Stimulated activated effector memory CD8-positive, alpha-beta T cell treated with anti-CD3 and anti-CD28 coated beads, Interleukin-12 subunit alpha, Interleukin-12 subunit beta, amount 100 ng/mL, for 72 hours (primary cell): ENCODE measurements at places on chromosomes 5 and 9.

DNA sequence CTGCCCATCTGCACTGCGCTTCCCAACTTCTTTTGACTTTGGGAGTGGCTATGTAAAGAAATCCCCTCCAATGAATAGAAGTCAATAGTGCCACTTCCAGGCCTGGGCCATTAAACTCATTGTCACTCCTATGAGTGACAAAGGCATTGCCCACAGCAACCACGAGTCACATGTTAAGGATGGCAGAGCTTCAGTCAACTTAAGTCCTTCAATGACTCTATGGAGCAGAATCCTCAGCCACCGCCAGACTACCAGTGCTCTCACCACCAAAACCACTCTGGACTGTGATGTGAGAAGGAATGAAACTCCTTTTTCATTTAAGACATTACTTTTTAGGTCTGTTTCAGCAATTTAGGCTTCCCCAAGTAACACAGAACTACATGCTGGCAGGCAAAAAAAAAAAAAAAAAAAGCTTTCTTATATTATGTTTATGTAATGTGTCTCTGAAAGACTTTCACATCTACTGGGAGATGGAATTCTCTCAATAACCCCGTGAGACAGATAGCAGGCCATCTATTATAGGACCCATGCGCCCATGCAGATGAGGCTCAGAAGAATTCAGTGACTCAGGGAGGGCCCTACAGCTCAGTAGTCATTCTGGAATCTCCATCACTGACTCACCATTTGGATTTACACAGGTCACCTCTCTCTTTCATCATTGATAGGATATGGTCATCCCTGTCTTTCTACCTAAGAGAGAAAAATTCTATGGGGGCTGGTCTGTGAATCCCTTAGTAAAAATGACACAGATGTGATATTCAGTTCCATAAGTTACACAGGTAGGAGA is 180.5 kb downstream of the CEMIP2 start:
- DNase-seq: no peak

DNA sequence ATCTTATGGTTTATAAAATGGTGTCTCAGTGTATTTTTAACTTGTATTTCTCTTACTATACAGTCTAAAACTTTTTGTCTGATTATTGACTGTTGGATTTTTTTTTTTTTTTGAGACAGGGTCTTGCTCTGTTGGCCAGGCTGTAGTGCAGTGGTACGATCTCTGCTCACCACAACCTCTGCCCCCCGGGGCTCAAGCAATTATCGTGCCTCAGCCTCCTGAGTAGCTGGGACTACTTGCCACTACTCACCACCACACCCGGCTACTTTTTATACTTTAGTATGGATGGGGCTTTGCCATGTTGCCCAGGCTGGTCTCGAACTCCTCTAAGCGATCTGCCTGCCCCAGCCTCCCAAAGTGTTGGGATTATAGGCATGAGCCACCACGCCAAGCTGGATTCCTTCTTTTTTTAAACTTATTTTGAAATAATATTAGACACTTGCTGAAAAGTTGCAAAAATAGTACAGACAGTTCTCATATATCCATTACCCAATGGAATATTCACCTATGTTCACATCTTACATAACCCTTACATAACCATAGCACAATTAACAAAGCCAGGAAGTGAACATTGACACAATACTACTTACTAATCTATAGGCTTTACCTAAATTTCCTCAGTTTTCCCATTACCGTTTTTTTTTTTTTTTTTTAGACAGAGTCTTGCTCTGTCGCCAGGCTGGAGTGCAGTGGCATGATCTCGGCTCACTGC is 47.2 kb downstream of the STOM start:
- no peak for DNase-seq

GRCh38 chr5:154421868-154422267 is 23.9 kb upstream of the SAP30L start:
- no peak for DNase-seq

- DNase-seq: no peak
These were observed 145.4 kb downstream of the NMUR2 start for GRCh38 chr5:152259702-152260101.

DNA sequence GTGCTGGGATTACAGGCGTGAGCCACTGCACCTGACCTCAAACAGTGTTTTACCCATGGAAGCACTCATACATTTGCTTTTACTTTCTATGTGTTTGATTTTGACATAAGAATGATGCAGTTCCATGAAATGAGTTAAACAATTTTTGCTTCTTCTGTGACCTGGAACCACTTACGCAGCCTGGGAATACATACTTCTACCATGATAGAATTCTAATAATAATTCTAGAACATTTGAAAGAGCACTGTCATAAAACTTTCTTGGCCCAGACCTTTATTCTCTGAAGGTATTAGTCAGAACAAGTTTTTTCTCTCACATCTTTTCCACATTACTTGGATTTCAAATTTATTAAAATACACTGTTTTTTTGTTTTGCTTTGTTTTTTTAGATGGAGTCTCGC is 25.3 kb upstream of the COL5A1 start:
- DNase-seq: no peak

DNA sequence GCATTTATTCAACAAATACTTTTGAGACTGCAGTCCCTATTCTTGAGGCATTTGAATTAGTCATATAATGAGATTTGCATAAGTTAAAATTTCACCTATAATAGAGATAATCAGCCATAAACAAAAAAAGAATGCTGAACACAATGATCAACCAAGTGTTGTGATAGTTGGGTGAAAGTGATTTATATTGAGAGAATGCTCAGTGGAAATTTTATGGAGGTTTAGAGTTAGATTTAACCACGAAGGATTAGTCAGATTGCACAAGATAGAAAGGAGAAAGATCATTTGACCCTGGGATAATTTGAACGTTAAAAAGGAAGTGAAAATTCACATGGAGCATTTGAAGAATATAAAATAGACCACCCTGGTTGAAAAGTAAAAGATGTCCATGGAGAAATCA is 356.2 kb downstream of the NPR3 start:
- no peak for DNase-seq

GRCh38 chr9:2536511-2536910 is 85.1 kb upstream of the VLDLR start:
- no peak for DNase-seq

GRCh38 chr9:105911104-105911911 is 217.0 kb downstream of the TMEM38B start:
- DNase-seq: no peak

GRCh38 chr5:157874861-157875260 is 15.9 kb upstream of the CLINT1 start:
- no peak for DNase-seq

- no peak for DNase-seq
These were observed 165.4 kb upstream of the TNC start for GRCh38 chr9:115283395-115283794.

- DNase-seq: no peak
These were observed 72.7 kb downstream of the SMIM23 start for GRCh38 chr5:171858303-171858702.

DNA sequence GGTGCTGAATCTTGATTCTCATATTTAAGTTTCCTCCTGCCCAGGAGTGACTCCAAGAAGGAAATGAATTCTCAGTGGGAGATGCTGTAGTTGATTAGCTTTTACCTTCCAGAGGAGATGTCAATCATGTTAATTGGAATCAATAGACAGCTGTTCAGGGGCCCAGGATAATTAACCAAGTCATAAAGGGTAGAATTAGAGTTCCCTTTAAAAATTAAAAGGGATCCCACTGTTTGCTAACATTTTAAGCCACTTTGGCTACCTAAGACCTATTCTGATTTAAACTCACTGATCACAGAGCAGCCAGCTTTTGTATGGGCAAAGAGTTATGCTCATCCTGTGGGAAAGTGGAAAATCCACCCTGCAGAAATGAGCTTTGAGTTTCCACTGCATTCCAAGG is 249.6 kb downstream of the SLIT3 start:
- no peak for DNase-seq

DNA sequence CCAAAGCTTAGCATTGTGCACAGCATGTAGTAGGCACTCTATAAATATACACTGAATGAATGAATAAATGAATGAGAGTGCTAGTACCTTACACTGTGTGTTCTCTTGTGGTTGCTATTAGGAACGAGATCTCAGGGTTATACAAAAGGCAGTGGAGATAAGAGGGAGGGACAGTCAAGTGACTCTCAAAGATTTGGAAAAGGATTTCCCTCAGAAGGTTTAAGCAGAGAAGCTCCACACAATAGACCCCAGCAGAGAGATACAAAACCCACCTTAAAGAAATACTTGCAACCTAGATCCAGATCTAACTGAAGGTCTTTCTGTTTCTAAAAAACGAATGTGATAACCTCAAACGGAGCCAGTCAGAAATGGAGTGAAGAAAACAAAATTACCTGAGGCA is 11.8 kb upstream of the EFNA5 start:
- DNase-seq: no peak

- no peak for DNase-seq
These were observed 59.4 kb upstream of the DNAH5 start for GRCh38 chr5:14003936-14004335.

DNA sequence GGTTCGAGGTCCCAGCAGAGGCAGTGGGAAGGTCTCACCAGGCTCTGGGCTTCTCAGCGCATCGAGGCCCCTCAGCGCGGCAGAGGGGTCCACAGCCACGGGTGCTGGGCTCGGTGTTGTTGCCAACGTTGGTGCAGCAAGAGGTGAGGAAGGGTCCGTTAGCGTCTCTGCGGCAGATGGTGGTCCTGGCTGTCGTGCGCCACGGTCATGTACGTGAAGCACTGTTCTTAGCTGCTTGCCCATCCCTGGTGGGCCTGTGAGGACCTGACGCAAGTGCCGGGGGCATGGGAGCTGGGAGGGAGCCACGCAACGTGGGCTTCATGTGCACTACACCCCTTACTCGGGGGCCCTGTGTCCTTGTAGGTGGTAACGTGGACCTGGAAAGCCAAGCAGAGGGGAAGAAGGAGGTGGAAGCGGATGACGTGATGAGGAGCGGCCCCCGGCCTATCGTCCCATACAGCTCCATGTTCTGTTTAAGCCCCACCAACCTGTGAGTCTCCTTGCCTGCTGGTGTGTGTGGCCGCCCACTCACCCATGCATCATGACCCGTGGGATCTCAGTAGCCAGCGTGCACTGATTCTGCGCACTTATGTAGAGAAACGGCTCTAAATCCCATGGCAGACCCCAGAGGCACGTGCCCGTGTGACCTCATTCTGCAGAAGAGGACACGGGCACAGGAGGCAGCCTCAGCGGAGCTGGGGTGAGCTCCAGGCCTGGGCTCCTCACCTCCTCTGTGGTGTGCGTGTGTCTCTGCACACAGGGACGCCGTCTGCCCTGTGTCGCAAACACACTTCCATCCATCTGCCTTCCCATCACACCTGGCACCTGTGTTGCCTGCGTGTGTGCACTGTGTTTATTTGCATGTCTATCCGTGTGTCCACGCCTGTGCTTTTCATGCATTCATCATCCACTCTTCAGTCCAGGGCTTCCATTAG is 166.1 kb downstream of the CACNA1B start:
- DNase-seq: no peak

- no peak for DNase-seq
These were observed 56.6 kb downstream of the CAMSAP1 start for GRCh38 chr9:135850737-135851136.

GRCh38 chr5:133820507-133820906 is 147.9 kb downstream of the C5orf15 start:
- no peak for DNase-seq

DNA sequence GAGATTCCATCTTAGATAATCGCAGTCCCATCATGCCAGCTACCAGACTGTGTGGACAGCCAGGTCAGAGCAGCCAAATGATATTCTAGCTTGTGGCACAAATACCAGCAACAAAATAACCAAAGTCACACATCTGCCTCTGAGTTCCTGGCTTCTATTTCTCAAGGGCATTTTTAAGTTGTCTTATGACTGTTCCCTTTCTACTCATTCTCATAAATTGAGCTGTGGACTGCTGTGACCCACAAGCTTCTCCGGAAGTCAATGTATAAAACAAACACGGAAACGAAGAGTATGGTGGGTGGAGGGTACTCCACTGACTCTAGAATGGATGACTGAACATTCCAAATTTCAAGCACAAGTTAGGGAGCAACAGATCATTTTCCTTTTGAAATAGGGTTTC is 43.9 kb downstream of the PDCD1LG2 start:
- no peak for DNase-seq

- no peak for DNase-seq
These were observed 562.2 kb upstream of the MEF2C start for GRCh38 chr5:89445106-89445745.

GRCh38 chr9:81635521-81636254 is 53.7 kb downstream of the TLE1 start:
- DNase-seq: no peak

- no peak for DNase-seq
These were observed 320.5 kb upstream of the CD180 start for GRCh38 chr5:67516948-67517565.

DNA sequence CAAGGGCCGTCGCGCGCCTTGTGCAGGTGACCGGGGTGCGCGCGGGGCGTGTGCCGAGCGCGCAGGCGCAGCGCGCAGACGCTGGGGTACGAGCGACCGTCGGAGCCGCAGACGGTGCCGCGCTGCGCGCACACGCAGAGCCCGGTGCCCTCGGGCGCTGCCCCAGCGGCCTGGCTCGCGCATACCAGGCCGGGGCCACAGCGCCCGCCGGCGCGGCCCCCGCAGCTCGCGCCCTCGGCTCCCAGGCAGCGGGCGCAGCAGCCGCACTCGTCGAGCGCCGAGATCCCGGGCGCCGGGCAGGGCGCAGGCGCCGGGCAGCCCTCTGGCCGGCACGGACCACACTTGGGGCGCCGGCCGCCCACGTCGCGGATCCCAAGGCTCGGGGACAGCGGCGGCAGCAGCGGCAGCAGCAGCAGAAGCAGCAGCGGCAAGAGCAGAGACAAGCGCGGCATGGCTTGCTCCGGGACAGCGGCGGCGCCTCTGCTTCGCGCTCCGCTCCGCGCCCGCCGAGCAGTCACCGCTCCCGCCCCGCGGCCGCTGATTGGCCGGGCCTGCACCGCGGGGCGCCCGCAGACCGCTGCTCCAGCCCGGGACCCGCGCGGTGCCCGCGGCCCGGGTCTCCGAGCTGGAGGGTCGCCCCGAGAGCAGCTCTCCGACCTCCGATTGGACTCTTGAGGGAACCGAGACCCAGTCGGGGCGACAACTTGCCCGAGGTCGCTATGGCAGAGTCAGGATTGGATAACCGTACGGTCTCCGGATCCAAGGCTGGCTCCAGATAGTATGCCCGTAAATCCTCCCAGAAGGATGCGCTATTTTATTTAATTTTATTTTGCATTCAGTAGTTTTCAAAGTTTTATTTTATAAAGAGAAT is at the start of gene IGFBPL1:
Gene IGFBPL1 (minus strand): TSS at position 482 of the 871 bp plus-strand sequence. CDS start 30 bp downstream, at position 452.
- DNase-seq: no peak

- no peak for DNase-seq
These were observed 42.3 kb downstream of the B4GALT1 start for GRCh38 chr9:33124751-33125381.

- DNase-seq: no peak
These were observed 35.9 kb upstream of the IRX4 start for GRCh38 chr5:1918488-1919208.

DNA sequence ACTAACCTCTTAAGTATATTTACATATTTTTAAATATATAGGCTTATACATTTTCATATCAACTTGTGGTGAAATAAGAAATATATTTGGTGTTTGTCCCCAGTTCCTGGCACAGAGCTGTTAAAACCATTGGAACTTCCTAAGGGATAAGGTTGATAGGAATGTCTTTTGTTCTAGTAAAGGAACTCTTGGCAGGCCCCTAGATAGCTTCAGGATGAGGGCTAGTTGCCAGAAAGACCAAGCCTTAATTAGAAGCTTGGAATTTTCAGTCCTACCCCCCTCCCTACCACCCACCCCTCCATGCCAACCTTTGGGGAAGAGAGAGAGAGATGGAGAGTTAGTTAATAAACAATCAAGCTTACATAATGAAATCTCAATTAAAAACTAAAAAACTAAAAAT is 638.6 kb upstream of the ACO1 start:
- no peak for DNase-seq

- DNase-seq: no peak
These were observed 34.2 kb downstream of the MARCHF6 start for GRCh38 chr5:10387690-10388089.

- no peak for DNase-seq
These were observed 269.7 kb downstream of the MLLT3 start for GRCh38 chr9:20352591-20352990.
